Gastrocnemius medialis (tissue), 4 donors: ENCODE measurements at places on chromosomes 13 and 19. TPM values are rescaled to one million over a fixed set of nuclear protein-coding genes. Genes with fewer than 3 reads are reported as not detected.

DNA sequence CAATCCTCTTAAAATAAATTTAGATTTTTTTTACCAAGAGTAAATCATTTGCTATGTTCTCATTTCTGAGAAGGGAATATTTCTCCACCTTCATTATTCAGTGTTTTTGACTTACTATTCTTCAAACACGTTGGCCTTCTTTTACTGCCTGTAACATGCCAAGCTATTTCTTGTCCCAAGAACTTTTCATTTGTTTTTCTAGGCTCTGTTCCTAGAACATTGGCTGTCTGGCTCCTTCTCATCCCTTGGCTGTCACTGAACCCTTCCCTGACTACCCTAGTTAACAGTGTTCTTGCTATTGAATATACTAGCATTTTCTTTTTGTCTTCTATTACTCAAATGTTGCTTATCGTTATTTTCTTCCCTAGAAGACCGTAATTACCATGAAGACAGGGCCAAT lies 248.1 kb downstream of the ITGBL1 start:
- H3K4me3 ChIP-seq, result no peak overlapping the region
- peak overlapping the region; percentile 47 for H3K27ac ChIP-seq
- H3K4me1 ChIP-seq, result no peaks in the 10 kb centered on the region
- DNase-seq, result peak; percentile 24

GRCh38 chr13:93784191-93784590 lies 557.6 kb downstream of the GPC6 start:
- H3K36me3 ChIP-seq, result no peaks in the 10 kb centered on the region
- no peak overlapping the region for H3K4me3 ChIP-seq
- no peaks in the 10 kb centered on the region for H3K27me3 ChIP-seq
- no peak for DNase-seq
- H3K27ac ChIP-seq, result no peak overlapping the region

- no peak for DNase-seq
- H3K4me1 ChIP-seq, result no peaks in the 10 kb centered on the region
- no peak overlapping the region for H3K27ac ChIP-seq
- H3K4me3 ChIP-seq, result no peak overlapping the region
- no peaks in the 10 kb centered on the region for H3K36me3 ChIP-seq
- H3K27me3 ChIP-seq, result no peaks in the 10 kb centered on the region
Measured at GRCh38 chr13:112245989-112246388, 130.2 kb upstream of the SPACA7 start.

GRCh38 chr13:103961784-103962183 lies 895.6 kb upstream of the SLC10A2 start:
- H3K4me3 ChIP-seq, result no peak overlapping the region
- DNase-seq, result no peak
- no peaks in the 10 kb centered on the region for H3K27me3 ChIP-seq
- peak overlapping the region; percentile 71 for H3K27ac ChIP-seq

DNA sequence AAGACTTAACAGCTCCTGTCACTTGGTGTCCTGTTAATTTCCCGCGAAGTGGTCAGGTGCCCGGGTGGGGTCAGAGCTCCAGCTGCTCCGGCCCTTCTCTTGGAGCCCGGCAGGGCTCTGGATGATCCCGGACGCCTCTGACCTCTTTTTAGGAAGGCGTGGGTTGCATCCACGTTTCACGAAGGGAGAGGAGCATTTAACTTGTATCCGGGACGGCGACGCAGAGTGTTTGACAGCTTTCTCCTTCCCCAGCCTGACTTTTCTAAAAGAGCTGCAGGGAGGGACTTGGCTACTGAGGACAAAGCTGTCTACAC lies 656 bp downstream of the ZNF155 start:
- peaks cover 32% of the 10 kb centered on the region for H3K36me3 ChIP-seq
- peak overlapping the region; percentile 74 for H3K4me3 ChIP-seq
- DNase-seq, result no peak

DNA sequence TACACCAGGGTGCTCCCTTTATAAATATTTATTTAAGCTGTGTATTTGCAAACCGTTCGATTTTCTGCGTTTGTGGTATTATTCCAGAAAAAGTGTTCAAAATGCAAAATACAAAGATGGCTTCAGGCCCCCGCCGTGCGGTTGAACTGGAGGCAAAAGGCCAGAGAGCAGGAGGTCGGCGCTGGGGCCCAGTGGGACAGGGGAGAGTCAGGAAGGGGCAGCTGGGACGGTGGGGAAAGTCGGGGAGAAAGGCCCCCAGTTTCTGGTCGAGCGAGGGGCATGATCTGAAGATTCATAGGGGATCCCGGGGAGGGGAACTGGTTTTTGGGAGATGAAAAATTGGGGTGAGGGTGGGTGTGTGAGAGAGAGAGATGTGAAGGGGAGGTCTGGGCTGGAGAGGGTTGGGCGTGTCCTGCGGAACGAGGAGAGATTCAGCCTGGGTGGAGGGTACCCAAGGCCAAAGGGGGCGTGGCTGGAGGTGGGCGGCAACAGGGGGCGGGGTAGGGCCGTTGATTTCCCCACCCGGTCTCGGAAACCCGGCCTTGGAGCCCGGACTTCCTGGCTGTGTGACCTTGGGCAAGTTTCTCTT lies 678 bp downstream of the ISOC2 start:
- peak; percentile 78 for DNase-seq
- no peaks in the 10 kb centered on the region for H3K36me3 ChIP-seq
- peak overlapping the region; percentile 97 for H3K27ac ChIP-seq
- H3K4me3 ChIP-seq, result peak overlapping the region; percentile 94
- H3K4me1 ChIP-seq, result peaks cover 12% of the 10 kb centered on the region
- H3K27me3 ChIP-seq, result no peaks in the 10 kb centered on the region

SULT2B1 gene
- not detected for total RNA-seq

KLK3 gene
- not detected for total RNA-seq

PDX1 gene
- not detected for total RNA-seq

FFAR2 gene
- not detected for total RNA-seq
